Activated B cell treated with CpG ODN at 0.5 μM for 24 hours (primary cell): ENCODE measurements at places on chromosomes 12 and 14.

GRCh38 chr14:36450550-36450949 lies 69.5 kb downstream of the NKX2-1 start:
- no peak for DNase-seq

GRCh38 chr12:8841778-8842177 lies 19.4 kb downstream of the A2ML1 start:
- no peak for DNase-seq

DNA sequence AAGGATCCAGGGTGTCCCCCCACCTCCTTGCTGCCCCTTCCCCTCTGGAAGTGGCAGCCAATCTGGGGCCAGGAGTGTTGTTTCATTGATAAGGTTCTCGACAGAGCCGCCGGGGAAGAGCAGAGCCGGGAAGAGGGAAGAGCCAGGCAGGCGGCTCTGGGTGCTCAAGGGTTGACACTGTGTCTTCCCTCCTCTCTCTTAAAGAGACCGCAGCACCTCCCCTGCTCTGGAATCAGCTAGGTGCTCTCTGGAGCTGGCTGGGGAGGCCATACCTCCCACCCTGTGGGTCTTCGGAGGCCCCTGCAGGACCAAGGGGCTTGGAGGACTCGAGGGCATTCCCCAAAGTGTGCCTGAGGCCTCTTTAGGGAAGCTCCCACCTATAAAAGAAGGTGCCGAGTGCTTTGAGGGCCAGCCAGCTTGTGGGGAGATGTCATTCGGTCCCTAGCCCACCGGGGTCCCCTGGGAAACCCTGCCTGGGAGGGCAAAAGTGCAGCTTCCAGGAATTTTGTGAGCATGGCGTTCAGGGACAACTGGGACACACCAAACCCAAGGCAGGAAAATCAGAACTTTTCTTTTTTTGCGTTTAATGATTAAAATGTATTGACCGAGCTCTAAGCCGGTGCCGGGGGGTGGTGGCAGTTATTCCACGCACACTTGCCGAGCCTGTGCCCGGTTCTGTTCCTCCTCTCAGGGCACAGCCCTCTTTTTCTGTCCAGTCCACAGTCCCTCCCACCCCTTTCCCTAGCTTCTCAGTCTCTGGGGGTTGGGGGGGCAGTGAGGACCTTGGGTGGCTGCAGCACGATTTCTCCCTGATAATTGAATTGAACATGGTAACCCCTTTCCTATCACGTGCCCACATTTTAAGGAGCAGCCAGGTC lies 3.0 kb downstream of the SETD1B start:
- DNase-seq: no peak

DNA sequence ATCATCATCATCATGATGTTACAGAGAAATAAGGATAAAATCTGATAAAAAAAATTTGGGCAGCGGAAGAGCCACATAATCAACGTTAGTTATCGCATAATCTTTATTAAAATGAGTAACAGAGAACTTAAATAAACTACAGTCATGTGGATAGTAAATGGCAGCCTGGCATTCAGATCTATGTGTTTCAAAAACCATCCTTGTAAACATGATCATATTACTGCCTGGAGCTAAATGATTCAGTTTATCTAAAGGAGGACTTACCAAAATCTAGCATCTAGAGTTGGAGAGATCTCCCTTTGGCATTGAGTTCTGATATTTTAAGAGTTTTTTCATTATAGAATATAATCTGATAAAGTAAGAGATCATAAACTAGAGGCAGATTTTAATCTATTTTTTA lies 200.1 kb upstream of the MGAT4C start:
- no peak for DNase-seq

DNA sequence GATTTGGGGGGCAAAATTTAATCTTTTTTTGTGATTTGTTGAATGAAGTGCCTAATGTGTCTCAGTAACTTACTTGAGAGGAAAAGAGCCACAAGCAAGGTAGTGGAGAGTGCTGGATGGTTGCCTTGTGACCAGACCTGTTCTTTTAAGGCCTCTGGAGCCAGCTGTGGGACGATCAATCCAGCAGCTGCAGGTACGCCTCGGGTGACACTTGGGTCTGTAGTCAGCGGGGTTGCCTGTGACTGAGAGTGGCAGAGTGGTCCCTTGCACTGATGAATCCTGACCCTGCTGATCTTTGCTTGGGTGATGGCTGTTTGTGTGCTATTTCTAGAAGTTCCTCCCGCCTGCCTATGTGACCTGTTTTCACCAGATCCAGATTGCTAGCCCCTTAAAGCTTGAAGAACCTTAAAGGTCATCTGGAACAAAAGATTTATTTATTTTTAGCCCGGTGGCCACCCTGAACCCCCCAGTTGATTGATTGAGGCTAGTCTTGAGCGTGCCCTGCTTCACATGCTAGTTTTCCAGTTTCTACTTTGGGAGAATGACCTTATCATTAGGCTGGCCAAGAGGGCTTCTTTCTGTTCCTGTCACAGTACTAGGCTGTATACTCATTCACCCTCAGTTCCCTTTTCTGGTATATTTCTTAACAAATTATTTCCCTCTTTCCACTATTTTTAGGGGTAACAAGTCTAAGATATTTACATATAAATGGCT lies 23.2 kb downstream of the PRKCH start:
- DNase-seq: no peak

DNA sequence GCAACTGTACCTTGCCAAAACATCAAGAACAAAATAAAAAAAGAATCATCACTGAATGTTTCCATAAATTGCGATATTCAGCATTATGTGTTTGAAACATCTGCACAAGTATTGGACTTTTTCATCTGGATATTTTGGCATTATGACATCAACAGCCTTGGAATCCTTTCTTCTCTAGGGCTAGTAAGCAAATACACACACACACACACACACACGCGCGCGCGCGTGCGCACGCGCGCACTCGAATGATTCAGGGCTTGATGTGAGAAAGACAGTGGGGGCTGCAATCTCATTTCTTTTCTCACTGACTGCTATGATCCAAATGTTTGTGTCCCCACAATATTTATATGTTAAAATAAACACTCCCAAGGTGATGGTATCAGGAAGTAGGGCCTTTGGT lies 90.0 kb upstream of the SLC38A4 start:
- DNase-seq: no peak

DNA sequence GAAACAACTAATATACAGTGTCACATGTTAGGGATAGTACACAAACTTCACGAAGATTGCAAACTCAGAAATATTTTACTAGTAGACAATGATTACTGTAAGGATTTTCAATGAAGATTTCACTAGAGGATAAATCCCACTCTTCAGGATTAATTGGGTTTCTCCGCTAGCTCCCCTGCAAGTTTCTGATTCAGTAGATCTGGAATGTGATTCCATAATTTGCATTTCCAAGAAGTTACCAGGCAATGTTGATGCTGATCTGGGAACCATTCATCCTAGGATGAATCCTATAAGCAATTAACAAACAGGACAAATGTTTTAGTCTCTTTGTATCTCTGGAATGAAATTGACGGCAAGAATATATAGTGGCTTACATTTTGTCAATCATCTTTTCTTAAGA lies 272.4 kb downstream of the ALX1 start:
- DNase-seq: no peak

DNA sequence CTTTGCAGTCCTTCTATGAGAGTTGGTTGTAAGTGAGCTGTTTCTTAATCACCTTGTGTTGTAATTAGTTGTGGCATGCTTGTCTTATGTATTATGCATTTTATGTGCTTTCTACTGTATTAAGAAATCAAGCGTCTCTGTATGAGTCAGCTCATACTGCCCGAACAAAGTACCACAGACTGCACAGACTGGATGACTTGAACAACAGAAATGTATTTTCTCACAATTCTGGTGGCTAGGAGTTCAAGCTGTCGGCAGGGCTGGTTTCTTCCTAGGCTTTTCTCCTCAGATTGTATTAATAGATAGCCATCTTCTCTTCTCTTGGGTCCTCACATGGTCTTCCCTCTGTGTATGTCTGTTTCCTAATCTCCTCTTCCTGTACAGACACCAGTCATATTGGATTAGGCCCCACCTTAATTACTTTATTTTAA lies 77.7 kb downstream of the FLRT2 start:
- DNase-seq: no peak

DNA sequence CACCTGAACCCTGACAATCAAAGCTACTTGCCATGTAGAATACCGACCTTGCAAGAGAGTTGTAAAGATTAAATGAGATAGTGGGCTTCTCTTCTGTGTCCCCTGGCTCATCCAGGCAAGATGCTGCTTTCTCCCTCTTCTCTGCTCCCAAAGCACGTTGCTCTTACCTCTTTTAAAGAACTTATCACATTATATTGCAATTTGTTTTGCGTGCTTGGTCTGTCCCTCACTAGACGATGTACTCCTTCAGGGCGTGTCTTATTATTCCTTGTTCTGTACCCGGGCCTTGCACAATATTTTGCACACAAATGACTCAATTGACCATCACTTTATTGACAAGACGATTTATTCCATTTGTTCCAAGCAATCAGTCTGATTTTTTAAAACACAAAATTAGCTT lies 3.3 kb downstream of the DCN start:
- DNase-seq: no peak

GRCh38 chr14:96747006-96747405 lies 50.2 kb upstream of the VRK1 start:
- no peak for DNase-seq

DNA sequence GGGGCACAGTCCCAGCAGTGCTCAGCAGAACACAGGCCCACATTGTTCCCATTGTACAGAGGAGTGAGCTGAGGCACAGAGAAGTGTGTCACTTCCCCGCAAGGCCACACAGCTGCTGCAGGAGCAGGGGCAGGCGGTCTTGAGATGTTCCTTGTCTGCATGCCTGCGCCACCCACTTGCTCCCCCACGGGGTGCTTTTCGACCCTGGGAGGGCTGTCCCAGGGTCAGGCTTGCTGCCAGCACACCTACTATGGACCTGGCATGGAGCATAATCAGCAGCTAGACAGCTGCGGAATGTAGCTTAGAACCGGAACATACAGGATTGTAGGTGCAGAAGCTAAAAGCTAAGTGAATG lies 7.8 kb upstream of the EP400 start:
- DNase-seq: no peak

DNA sequence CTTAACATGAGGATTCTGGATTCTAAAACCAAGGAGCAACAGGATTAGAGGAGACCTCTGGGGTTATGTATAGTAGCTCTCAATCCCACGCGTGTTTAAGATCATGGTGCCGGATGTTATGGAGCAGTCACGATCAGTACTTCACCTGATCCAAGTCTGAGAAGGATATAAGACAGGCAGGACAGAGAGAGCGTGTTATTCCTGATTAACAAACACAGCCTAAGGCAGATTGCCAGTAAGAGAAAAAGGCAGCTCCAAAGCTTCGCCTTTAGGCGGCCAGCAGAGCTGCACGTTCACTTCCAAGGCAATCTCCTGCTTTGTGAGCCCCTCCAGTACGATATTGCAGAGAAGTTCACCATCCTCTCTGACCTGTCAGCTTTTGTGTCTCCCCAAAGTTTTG lies 5.5 kb downstream of the SETD3 start:
- DNase-seq: no peak

GRCh38 chr12:25347716-25348592 lies 97.2 kb upstream of the KRAS start:
- DNase-seq: no peak

DNA sequence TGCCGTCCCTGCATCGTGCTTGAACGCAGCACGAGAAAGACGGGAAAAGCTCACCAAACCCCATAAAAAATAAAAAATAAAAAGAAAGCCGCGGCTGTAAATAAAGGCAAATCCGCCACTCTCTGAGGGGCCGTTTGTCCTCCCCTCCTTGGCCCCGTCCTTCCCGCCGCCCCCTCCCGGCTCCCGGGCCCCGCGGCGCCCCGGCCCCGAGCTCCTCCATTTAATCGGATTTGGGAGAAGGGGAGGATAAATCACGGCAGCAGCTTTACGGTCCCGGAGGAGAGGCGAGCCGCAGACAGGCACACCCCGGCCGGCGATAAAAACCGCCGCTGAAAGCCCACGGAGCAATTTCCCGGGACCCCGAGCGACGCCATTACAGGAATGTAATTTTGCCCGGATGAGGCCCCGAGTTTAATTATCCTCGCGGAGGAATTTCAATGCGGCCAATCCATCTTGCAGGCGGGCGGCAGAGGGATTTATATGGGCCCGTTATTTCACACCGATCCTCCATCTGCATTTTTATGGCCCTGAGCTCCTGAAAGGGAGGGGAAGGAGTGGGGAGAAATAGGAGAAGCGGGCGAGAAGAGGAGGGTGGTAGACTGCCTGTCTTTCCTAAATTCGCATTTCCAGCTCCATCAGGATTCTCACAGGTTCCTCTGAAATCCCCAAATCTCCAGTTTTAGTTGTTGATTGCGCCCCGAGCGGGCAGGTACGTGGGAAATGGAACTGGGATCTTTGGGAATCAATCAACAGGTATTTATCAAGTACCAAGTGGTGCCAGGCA lies 1.3 kb upstream of the ATP5MC2 start:
- DNase-seq: peak; percentile 22

GRCh38 chr14:74647678-74648461 lies 35.8 kb upstream of the LTBP2 start:
- DNase-seq: no peak

DNA sequence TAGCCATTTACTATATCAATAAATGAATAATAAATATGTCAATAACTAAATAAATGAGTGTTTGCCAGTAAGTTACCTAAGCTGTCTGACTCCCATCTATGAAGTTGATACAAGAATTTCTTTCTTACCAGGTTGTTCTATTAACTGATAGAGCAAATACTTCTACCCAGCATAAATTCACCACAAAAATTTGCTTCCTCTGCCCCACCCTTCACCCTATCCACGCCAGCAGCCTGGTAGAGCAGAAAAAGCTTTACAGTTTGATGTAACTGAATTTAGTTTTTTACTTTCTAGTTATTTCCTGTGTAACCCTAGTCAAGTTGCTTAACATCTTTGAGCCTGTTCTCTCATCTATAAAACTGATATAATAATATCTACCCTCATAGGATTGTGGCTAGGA lies 94.9 kb upstream of the SLC16A7 start:
- no peak for DNase-seq

- DNase-seq: no peak
These were observed 49.5 kb upstream of the SRP54 start for GRCh38 chr14:34933301-34933700.

- DNase-seq: no peak
These were observed 300.1 kb upstream of the FKBP4 start for GRCh38 chr12:2494486-2495192.

DNA sequence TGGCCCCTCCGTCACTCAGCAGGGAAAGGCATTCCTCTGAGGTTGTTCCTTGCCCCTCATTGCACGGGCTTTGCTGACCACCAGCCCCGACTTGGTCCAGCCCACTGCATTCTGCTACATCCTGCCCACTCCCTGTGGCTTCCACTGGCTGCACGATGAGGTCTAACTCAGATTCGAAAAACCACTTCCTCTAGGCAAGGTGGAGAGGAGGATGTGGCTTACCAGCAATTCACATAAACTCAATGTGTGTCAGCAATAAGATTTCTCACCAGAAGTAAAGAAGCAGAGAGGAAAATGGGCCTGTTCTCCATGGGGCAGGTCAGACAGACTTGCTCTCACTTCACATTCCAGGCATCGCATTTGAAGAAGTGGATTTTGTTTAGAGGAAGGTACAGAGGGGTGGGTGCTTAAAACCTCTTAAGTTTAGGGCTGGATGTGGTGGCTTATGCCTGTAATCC lies 14.7 kb downstream of the GPR68 start:
- no peak for DNase-seq
